Myometrial cell (primary cell): ENCODE measurements at places on chromosomes 7 and 10. TPM values are rescaled to one million over a fixed set of nuclear protein-coding genes. Genes with fewer than 3 reads are reported as not detected.

CARD11 gene
- 2.6 and 3.9 TPM in 2 replicates for total RNA-seq

RAPGEF5 gene
- 0.29 TPM in 1 of 2 replicates, not detected in the other for total RNA-seq

FOXI2 gene
- not detected in 2 replicates for total RNA-seq

TSPAN33 gene
- total RNA-seq, result 1.2 and 2.6 TPM in 2 replicates

EBF3 gene
- total RNA-seq, result under 0.01 TPM in 1 of 2 replicates, not detected in the other

CPA4 gene
- total RNA-seq, result 7.5 and 13.1 TPM in 2 replicates

GBX1 gene
- total RNA-seq, result not detected in 2 replicates

OR13A1 gene
- not detected in 2 replicates for total RNA-seq

SFRP5 gene
- not detected in 2 replicates for total RNA-seq

FRG2B gene
- total RNA-seq, result not detected in 2 replicates

ANKRD61 gene
- not detected in 2 replicates for total RNA-seq

GRM8 gene
- not detected in 2 replicates for total RNA-seq

DEPP1 gene
- total RNA-seq, result 9.7 and 14.4 TPM in 2 replicates

CYP26C1 gene
- not detected in 2 replicates for total RNA-seq

ESYT2 gene
- total RNA-seq, result 49.8 and 58.5 TPM in 2 replicates
